Astrocyte (in vitro differentiated cells and primary cell): ENCODE measurements at places on chromosomes 2 and 18.
A peak's percentile ranks its signal among the peaks of the same experiment; 100 is the strongest.

GRCh38 chr18:45441110-45441847, 174.0 kb upstream of the SLC14A2 start:
- DNase-seq = no peak

- DNase-seq = no peak
Observed at GRCh38 chr2:101162561-101163330, 11.6 kb upstream of the TBC1D8 start.

GRCh38 chr2:192051533-192051932, 143.2 kb downstream of the TMEFF2 start:
- DNase-seq = no peak

- DNase-seq = peak; percentile 71
Observed at GRCh38 chr2:197280015-197280702, 30.4 kb downstream of the ANKRD44 start.

DNA sequence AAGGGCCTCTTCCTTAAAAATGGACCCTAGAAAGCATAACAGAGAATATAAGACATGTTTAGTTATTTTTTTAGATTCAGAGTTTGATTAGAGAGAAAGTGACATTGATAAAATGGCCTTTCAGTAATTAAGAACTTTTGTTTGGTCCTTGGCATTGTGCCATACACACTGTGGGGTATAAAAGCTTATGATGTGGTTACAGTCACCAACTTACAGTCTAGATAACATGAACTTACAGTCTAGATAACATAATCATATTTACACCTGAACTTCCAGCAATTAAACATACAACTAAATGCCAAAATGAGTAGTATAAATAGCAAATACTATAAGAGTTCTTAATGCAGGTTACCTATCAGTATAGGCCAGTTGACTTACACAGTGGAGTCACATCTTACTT, 25.6 kb upstream of the EFEMP1 start:
- DNase-seq = no peak

DNA sequence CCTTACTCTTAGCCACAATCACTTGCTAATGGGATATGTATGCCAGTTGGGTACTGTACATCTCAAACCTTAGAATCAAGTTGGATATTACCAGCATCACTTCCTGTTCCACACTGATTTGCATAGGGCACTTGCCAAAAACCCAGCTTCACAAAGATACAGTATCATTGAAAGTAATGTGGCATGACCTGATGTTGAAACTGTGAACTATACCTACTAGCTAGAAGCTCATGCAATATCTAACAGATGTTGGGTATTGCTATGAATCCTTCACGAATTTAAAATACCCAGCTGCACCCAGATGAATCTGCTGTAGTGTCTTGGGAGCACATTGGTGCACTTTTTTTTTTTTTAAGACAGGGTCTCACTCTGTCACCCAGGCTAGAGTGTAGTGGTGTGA, 6.5 kb upstream of the STAMBP start:
- DNase-seq = no peak

DNA sequence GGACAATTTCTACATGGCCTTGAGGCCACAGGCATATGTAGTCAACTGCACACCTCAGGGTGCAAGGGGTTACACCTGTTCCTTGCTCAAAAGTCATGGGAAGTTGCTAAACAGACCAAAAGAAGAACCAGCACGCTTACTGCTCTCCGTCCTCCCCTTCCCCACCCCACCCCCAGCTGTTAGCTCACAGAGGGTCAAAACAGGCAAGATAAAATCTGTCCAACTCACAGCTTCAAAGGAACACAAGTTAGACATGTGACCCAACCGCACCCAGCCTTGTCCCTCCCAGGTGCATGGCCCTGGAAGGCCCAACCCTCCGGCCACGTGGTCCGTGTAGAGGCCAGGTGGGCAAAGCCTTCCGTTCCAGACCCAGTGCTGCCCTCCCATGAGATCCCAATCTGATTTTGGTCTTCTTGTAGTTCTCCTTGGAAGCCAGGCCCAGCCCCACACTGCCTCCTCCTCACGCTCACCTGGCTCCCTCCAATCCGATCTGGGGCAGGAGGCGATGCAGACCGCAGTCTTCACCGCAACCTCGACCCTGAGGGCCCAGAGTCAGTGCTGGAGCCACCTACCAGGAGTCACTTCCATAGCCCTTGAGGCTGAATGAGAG, 14.5 kb upstream of the ASPRV1 start:
- DNase-seq = no peak

- peak; percentile 63 for DNase-seq
Observed at GRCh38 chr18:45166836-45167551, 448.3 kb upstream of the SLC14A2 start.

DNA sequence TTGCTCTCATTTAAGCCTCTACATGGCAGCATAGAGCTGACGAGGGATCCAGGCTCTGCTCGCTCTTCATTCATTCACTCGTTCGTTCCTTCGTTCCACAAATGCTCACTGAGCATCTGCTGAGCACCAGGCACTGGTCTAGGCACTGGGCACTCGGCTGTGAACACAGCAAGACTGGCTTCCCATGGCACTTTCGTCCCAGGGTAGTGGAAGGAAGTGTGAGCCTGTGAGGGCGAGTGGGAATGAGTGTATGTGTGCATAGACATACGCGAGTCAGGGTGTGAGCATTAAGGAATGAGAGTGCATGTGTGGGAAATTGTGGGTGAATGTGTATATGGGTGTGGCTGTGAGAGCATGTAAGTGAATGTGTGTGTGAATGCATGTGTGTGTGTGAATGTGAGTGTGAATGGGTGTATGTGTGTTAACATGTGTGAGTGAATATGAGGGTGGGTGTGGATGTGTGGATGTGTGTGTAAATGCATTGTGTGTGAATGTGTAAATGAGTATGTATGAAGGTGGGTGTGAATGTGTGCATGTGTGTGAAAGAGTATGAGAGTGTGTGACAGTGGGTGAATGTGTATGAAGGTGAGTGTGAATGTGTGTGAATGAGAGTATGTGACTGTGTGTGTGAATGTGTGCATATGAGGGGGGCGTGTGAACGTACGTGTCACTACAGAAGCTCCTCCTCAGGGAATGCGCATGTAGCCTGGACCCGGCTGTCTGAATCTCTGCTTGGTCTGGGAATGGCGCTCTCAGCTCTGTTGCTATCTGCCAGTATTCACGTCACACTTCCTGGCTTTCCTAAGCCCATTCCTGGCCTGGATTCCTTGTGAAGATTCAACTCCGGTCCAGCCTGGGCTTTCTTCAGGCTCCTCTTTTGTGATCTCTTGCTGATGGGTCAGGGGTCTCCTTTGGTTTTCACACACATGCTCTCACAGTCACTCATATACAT, 28.8 kb downstream of the SNORC start:
- DNase-seq = peak; percentile 52

DNA sequence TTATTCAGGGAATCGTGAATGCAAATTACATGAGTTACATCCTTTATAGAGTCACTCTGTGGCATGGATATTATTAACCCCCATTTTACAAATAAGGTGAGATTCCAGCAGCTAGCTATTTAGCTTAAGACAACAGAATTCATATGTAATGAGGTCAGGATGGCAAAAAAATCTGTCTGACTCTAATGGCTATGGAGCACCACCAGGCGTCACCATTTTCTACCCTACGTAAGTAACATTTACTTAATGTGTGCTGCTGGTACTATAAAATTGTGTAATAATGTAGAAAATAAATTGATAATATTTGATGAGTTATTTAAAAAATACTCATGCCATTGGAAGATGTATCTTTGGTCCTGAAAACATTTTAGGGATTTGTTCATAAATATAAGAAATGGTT, 2040.1 kb upstream of the LRRTM1 start:
- no peak for DNase-seq

DNA sequence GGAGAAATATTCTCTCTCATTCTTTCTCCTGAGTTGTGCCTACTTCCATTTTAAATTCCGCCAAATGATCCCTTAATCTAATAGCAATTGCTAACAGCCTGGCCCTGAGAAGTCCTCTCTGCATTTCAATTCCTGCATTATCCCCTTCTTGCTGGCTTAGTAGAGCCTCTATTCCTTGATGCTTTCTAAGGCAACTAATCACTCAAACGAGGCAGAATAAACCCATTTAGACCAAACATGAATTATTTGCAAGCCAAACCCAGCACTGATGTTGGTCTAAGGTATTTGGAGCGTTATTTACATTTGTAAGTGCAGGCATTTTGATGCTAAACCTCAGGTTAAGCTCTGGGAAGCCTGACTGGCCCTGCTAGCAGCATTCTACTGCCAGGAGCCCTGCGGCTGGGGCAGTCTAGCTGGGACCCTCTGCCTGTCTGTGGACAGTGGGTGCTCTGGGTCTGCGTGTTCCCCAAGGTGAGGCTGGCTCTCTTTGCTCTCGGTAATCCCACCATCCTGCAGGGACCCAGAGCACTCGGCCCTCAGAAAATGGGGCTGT, 173.1 kb upstream of the HS6ST1 start:
- no peak for DNase-seq

GRCh38 chr2:176159663-176160250, 2.6 kb downstream of the HOXD3 start:
- DNase-seq = no peak

GRCh38 chr2:13550285-13551231, 833.8 kb downstream of the TRIB2 start:
- DNase-seq = peak; percentile 10

- DNase-seq = peak; percentile 68
Observed at GRCh38 chr2:85920810-85921545, 32.2 kb upstream of the ST3GAL5 start.

- peak; percentile 98 for DNase-seq
Observed at GRCh38 chr2:31384771-31385276, 29.7 kb downstream of the XDH start.

DNA sequence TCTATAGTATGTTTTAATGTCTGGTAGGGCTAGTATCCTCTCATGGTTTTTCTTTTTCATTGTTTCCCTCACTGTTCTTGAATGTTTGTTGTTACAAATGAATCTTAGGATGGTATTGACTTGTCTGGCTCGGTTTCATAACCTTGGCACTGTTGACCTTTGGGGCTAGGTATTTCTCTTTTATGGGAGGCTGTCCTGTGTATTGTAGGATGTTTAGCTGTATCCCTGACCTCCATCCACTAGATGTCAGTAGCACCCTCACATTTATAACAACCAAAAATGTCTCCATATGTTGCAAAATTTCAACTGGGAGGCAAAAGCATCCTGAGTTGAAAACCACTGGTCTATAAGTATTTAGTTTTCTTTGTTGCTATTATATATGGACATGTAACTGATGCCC, 7.0 kb upstream of the AOX1 start:
- DNase-seq = no peak

GRCh38 chr2:2569306-2569705, 238.2 kb upstream of the MYT1L start:
- DNase-seq = no peak

DNA sequence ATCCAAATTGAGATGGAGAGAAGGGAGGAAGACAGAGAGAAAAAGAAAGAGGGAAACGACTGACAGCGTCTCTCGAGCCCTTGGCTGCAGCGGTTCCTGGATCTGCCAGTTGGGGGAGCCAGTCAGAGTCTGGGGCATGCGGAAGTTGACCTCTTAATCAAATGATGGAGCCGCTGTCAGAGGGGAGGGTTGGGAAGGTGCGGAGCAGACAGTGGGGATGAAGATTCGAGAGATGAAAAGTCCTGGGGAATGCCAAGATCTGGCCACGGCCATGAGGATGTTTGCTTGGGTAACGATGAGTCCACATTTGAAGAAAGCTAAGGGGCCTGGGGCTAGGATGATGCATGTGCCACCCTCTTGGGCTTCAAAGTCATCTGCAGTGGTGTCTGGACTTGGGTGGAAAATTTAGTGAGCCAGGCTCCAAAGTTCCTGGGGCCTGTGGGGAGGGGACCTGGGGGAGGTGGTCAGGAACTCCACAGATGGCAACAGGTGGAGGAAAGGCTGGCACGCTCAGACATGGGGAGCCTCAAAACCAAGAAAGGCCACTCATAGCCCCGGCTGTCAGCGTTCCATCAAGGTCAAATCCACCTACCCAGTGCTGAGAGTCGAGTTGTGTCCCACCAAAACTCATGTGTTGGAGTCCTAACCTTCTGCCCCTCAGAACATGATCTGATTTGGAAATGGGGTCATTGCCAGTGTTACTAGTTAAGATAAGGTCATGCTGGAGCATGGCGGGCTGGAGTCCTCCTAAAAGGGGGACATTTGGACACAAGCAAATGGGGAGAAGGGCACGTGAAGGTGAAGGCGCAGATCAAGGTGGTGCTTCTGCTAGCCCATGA, 200.1 kb downstream of the NDUFA10 start:
- no peak for DNase-seq

DNA sequence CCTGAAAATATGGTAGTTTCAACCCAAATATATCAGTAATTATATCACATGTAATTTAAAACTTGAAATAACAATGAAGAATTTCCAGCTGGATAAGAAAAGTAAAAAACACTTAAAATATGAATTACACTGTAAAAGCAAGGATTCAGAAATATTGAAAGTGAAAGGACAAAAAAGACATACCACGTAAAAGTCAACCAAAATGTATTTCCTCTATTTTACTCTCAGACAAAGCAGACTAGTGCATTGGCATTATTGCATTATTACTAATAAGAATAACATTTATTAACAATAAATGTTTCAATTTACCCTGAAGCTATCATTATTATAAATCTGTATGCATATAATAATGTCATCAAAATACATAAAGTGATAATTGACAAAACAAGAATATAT, 445.1 kb upstream of the TRIB2 start:
- DNase-seq = no peak

DNA sequence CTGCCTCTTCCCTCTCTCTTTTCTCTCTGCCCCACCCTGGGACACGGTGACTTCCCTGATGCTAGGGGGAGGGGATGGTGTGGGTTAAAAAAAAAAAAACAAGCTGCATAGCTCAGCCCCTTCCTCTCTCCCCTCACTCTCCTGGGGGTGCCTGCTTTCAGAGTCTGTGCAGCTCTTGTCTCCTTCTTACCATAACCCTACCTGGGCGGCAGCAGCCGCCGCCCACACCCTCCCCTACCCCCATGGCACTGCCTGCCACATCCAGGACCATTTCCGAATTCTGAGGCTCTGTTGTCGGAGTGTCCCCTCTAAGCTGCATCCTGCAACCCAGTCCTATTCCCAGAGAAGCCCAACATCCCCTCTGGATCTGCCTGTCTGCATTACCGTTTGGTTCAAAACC, 16.0 kb downstream of the TTC32 start:
- DNase-seq = no peak

DNA sequence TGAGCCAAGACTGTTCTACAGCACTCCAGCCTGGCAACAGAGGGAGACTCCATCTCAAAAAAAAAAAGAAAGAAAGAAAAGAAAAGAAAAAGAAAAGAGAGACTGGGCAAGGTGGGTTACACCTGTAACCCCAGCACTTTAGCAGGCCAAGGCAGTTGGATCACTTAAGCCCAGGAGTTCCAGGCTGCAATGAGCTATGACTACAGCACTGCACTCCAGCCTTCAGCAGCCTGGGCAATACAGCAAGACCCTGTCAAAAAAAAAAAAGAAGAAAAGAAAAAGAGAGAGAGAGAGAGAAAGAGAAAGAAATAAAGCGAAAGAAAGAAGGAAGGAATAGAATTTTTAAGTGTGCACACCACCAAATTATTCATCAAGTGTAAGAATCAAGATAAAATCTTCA, 2.9 kb downstream of the SPIRE1 start:
- DNase-seq = no peak

DNA sequence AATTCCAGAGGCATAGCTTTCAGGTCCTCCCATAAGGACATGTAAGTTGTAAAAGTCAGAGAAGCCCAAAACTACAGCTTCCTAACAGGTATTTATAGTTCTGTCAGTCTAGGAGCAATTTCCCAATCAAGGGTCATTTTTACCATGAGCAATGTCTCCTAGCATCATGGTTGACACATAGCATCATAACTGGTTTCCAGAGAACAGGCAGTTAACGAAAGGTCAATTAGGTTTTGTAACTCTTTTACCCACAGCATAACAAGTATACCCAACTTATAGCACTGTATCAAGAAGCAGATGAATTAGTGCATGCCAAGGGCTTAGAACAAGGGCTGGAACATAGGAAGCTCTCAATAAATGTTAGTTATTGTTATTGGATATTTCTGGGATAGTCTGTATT, 110.1 kb downstream of the MREG start:
- DNase-seq = no peak
